ENCODE measurements at places on chromosomes 3 and 15. TPM values are rescaled to one million over a fixed set of nuclear protein-coding genes. Genes with fewer than 3 reads are reported as not detected.

The FGD5 gene
- polyA plus RNA-seq = not detected

The TPRG1 gene
- 1.5 TPM for polyA plus RNA-seq

The ATP8B4 gene
- polyA plus RNA-seq = not detected

The TRPM1 gene
- polyA plus RNA-seq = not detected

The CCDC51 gene
- polyA plus RNA-seq = 9.1 TPM

The CADM2 gene
- polyA plus RNA-seq = not detected

The INO80 gene
- 3.0 TPM for polyA plus RNA-seq

GRCh38 chr3:140092848-140093536 is 158.0 kb downstream of the CLSTN2 start:
- no peaks in the 10 kb centered on the region for H3K4me1 ChIP-seq
- H3K4me3 ChIP-seq = no peak overlapping the region
- DNase-seq = no peak
- no peaks in the 10 kb centered on the region for H3K27me3 ChIP-seq
- no peaks in the 10 kb centered on the region for H3K36me3 ChIP-seq

GRCh38 chr15:74226761-74227540 is 9.2 kb upstream of the CCDC33 start:
- no peaks in the 10 kb centered on the region for H3K36me3 ChIP-seq
- no peaks in the 10 kb centered on the region for H3K4me1 ChIP-seq
- H3K4me3 ChIP-seq = no peak overlapping the region
- H3K27me3 ChIP-seq = no peaks in the 10 kb centered on the region
- H3K27ac ChIP-seq = no peak overlapping the region
- no peak for DNase-seq

- H3K36me3 ChIP-seq = no peaks in the 10 kb centered on the region
- H3K27me3 ChIP-seq = peaks cover 34% of the 10 kb centered on the region
- H3K4me3 ChIP-seq = no peak overlapping the region
- H3K27ac ChIP-seq = no peak overlapping the region
- peaks cover 20% of the 10 kb centered on the region for H3K4me1 ChIP-seq
Observed at GRCh38 chr15:45133561-45133920, 3.7 kb downstream of the DUOX1 start.

GRCh38 chr15:96416218-96416933 is 85.9 kb downstream of the NR2F2 start:
- no peak overlapping the region for H3K4me3 ChIP-seq
- DNase-seq = no peak
- H3K27ac ChIP-seq = no peak overlapping the region
- peaks cover 31% of the 10 kb centered on the region for H3K27me3 ChIP-seq
- no peaks in the 10 kb centered on the region for H3K4me1 ChIP-seq

- no peak overlapping the region for H3K27ac ChIP-seq
- H3K4me3 ChIP-seq = peak overlapping the region; percentile 43
- peaks cover 27% of the 10 kb centered on the region for H3K4me1 ChIP-seq
- no peaks in the 10 kb centered on the region for H3K27me3 ChIP-seq
- no peak for DNase-seq
Observed at GRCh38 chr3:169811631-169812331, 889 bp upstream of the LRRIQ4 start.

Measured in CD4-positive, CD25-positive, alpha-beta regulatory T cell (primary cell).